ENCODE measurements at places on chromosomes 12 and 14.

- no peak for DNase-seq
Measured at GRCh38 chr12:47303207-47303606, 223.4 kb upstream of the AMIGO2 start.

GRCh38 chr14:34722723-34723545, 8.5 kb upstream of the CFL2 start:
- no peak for DNase-seq

DNA sequence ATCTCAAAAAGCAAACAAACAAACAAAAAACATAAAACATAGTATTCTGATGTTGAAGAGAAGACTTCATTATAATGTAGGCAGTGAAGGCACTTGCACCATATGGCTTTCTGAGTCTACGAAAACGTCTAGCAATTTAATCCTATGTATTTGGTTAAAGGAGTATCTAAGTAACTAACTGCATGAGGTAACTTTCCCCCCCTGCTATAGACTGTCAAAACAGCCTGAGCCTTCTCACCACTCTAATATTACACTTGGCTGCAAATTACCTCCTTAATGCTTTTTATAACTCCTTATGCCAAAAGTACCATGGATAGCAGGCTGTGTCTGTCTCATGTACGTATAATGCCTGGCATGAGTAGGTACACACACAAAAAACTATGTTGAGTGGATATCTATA, 607.6 kb upstream of the FLRT2 start:
- no peak for DNase-seq

GRCh38 chr14:59093902-59094301, 94.6 kb upstream of the DAAM1 start:
- no peak for DNase-seq

DNA sequence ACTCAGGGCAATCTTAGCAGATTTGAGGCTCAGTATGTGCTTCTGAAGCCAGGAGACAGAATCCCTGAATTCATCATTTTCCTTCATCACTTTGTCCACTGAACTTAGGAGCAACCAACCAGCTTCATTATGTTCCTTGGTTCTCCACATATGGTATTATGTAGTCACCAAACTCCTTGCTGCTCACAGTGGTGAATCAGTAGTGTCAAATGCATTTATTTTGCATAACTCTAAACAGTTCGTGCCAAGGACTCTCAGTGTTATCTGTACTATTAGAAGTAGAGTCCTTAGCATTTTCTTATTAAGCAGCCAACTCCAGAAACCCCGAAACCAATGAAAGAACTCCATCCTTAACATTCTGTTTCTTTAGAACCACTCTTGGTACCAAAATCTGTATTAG, 466.9 kb upstream of the RGS6 start:
- no peak for DNase-seq

GRCh38 chr14:104398656-104399055, 180.9 kb upstream of the C14orf180 start:
- no peak for DNase-seq

- DNase-seq: no peak
Measured at GRCh38 chr12:89239534-89239933, 112.8 kb downstream of the DUSP6 start.

DNA sequence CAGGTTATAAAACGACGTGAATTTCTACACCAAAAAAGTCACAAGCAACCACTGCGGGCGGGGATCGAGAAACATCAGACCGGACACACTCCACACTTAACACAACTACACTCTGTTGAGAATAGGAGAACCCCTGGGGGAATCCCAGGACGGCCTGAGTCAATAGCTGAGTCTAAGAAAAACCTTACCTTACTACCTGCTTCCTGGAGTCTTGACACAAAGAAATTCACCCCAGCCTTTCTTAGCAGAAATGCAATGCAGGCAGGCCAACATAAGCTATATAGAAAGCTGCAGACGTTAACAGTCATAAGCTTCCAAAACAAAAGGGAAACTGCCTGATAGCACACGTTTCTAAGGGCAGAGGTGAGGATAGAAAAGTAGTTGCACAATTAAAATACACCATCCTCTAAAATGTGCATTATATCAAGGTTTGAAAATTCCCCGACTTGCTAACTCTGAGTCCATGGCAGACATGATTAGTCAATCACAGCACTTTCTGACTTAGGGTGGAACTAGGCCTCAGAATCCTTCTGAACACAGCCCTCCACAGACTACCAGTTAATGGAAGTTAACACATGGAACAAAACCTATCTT, 68.0 kb downstream of the CCDC88C start:
- no peak for DNase-seq
